ENCODE measurements at places on chromosomes 2 and 18.

DNA sequence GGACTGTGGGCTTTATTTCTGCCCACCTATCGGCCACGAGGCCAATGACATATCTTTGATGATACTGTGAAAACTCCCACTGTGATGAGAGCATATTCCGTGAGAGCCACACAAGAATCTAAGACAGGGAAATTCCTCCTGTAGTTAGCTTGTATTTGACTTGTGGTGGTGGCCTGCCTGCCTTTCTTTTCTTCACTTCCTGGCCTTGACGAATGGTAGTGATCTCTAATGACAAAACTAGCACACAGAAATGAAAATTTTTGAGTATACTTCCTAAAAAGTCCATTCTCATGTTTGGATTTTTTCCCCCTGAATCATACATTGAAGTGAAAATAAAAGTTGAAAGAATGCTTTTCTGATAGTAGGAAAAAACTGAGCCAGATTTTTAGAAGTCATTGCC is 94.4 kb downstream of the MGAT5 start:
- no peak for DNase-seq

DNA sequence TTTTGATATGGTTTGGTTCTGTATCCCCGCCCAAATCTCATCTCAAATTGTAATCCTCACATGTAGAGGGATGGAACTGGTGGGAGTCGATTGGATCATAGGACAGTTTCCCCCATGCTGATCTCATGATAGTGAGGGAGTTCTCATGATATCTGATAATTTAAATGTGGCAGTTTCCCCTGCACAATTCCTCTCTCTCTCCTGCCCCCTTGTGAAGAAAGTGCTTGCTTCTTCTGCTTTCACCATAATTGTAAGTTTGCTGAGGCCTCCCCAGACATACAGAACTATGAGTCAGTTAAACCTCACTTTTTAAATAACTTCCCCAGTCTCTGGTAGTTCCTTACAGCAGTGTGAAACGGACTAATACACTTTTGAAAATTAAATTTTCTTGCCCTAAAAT is 12.3 kb upstream of the KCNJ3 start:
- no peak for DNase-seq

DNA sequence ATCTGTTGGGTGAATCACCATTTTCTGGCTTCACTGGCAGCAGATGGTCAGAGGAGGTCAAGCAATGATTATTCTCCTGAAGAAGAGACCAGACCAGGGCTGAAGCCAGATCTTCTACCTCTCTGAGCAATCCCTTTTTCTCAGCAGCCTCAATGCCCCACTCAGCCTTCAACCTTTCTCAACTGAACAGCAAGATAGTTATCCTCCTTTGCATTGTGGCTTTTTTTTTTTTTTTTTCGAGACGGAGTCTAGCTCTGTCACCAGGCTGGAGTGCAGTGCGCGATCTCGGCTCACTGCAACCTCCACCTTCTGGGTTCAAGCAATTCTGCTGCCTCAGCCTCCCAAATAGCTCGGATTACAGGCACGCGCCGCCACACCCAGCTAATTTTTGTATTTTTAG is 50.5 kb downstream of the ZFP36L2 start:
- no peak for DNase-seq

GRCh38 chr18:48163738-48164115 is 233.3 kb upstream of the SMAD2 start:
- no peak for DNase-seq

- DNase-seq = no peak
Measured at GRCh38 chr2:205657579-205657978, 24.7 kb upstream of the NRP2 start.

DNA sequence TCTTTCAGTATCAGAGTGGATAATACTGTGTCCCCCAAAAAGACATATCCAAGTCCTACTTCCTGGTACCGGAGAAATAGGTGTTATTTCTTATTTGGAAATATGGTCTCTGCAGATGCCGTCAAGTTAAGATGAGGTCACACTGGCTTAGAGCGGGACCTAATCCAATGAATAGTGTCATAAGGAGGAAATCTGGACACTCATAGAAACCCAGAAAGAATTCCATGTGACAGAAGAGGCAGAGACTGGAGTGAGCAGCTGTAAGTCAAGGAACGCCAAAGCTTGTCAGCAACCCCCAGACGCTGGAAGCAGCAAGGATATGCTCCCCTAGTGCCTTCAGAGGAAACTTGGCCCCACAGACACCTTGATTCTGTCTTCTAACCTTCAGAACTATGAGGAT is 69.8 kb downstream of the CCBE1 start:
- DNase-seq = no peak

DNA sequence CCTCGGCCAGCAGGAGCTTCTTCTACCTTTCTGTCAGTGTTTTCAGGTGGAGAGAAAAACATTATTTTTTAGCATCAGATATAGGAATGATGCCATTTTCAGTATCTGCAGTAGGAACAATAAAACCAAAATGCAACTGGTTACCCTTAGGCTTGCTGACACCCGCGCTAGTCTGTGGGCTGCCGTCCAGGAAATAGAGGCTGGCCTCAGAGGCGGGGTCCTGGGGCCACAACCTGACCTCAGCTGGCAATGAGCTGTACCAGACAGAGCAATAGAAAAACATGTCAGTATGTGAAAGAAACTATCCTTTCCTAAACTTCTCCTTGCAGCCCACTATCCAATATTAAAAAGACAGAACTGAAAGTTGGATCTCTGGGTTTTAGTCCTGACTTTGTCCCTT is 4.6 kb upstream of the ST6GAL2 start:
- DNase-seq = no peak

GRCh38 chr18:8142131-8142711 is 467.0 kb upstream of the RAB12 start:
- no peak for DNase-seq

GRCh38 chr2:98478088-98478551 is 33.5 kb downstream of the INPP4A start:
- no peak for DNase-seq

DNA sequence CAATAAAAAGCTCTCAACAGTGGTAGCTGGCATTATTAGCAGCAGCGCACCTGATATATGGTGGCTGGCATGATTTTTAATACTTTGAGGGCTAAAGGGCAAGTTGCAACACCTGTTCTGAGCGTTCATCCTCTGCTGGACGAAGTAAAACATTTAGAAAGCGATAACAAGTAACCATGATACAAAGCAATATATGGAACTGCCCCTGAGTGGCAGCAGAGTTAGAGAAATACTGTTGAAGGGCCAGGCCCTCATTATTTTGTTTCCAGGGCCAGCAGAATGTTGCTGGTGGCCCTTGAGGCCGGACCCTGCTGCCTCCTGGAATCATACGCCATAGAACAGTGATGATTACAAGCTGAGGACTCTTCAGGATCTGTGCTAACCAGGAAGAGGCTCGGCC is 47.8 kb downstream of the ARHGEF4 start:
- no peak for DNase-seq

GRCh38 chr2:6770006-6770405 is 95.7 kb downstream of the CMPK2 start:
- no peak for DNase-seq

GRCh38 chr2:159030674-159031380 is 62.4 kb downstream of the TANC1 start:
- DNase-seq = no peak

DNA sequence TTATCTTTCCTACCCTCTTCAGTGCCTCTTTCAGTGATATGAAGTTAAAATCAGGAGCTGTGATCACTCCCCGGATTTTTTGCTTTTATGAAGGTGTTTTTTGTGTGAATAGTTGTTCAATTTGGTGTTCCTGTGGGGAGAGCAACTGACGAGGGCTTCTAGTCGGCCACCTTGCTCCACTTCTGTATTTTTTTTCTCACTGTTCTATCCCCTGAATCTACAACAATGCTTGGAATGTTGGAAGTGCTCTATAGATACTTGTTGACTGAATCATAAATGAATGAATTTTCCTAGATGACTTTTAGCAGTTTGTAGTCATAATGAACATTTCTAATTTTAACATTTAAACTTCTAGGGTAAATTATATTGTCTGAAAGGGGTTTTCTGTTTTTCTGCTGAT is 247.3 kb downstream of the ZNF385B start:
- DNase-seq = no peak

All from hypothalamus (tissue), 51 donors.